ENCODE measurements at places on chromosomes 7 and 10.

GRCh38 chr7:81887098-81888090 is 117.5 kb upstream of the HGF start:
- DNase-seq = no peak

DNA sequence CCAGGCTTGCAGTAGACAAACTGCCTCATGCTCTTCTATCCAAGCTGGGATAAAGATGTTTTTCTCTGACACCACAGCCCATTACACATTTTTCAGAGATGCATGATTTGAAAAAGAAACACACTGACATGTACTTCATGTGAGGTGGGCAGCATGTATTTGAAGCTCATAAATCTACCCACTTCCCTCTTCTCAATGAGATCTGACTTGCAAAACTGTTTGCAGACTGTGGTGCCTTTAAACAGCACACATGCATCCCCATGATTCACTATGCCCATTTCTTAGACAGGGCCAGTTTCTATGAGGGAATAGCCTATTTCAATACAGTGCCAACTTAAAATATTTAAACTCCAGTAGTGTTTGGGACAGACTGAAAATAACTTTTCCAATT is 109.8 kb downstream of the GLI3 start:
- no peak for DNase-seq

DNA sequence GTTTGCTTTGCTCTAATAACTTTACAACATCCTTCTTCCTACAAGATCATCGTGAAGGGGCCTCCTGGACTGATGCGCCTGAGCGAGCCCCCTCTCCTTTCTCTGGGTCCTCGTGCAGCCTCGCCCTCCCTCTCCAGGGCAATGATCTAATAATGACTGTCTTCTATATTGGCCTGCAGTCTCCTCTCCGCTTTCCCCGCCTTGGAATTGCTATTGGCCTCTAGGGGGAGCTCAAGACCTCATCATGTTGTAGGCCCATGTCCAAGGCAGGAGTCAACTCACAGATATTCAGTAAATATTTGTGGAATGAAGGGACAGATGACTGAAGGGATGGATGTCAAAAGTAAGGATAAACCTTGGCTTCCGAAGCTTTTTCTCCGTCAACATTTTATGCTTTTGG is 1180.3 kb downstream of the TYW1 start:
- peak; percentile 53 for DNase-seq

DNA sequence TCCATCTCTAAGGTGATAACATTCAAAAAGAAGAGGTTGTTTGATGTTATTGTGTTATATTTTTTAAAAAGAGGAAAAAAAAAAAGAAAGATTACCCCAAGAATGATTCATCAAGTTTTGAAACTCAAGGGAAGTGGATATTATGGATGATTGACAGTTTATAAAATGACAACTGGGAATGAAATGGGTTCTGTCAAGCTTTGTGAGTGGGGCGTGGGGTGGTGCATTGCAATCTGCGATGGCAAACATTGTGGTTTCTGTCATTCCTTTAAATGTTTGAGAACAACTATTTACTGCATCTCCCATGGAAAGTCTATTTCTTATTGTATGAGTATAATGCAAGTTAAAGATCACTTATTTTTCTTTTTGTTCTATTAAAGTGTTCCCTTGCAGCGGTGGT is 297.0 kb downstream of the CCDC3 start:
- DNase-seq = no peak

GRCh38 chr7:26159243-26159642 is 7.2 kb downstream of the NFE2L3 start:
- DNase-seq = no peak

DNA sequence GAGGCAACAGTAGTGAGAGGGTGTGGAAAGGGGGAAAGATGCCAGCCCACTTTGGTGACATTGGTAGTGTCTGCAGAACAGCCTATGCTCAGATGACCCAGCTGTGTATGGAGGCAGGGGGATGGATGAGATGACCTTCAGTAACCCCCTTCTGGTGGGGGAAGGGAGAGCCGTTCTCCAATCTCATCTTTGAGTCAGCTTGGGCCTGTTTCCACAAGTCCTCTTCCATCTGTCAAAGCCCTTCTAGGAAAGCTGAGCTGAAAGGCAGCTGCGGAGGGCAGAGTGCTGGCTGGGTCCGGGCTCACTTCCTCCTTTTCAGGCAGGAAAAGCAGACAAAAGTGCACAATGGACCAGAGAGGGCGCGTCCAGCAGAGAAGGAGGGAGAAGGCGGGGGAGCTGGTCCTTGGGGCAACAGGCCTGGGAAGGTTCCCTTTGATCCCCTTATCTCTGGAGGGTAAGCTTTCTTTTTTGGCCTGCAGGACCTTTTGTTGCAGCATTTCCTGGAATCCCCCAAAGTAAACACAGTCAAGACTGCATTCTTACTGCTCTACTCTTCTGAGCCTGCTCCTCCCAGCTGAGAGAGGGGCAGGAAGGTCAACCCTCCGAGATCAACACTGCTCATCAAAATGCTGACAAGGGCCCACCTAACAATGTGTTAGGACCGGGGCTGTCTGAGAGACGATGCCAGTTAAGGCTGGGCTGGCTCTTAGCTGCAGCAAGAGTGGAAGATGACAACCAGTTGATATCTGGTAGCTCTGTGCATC is 1.2 kb upstream of the LRMDA start:
- DNase-seq = no peak

DNA sequence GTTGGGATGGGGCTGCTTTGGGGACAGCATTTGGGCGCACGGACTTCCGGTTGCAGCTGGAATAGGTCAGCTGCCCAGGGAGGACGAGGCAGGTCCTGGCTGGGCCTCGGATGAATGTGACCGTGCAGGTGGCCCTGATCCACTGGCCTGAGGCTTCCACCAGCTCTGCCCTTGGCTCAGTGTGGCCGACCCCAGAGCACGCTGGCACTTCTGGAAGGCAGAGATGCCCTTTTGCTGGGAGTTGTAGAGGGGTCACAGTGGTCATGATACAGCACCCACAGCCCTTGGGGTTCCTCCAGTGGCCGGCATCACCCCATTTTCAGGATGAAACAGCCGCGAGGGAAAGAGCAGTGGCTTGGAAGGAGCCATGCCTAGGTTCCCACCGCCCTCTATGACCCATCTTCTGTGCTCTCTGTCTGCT is 19.0 kb downstream of the ADCY1 start:
- DNase-seq = no peak

DNA sequence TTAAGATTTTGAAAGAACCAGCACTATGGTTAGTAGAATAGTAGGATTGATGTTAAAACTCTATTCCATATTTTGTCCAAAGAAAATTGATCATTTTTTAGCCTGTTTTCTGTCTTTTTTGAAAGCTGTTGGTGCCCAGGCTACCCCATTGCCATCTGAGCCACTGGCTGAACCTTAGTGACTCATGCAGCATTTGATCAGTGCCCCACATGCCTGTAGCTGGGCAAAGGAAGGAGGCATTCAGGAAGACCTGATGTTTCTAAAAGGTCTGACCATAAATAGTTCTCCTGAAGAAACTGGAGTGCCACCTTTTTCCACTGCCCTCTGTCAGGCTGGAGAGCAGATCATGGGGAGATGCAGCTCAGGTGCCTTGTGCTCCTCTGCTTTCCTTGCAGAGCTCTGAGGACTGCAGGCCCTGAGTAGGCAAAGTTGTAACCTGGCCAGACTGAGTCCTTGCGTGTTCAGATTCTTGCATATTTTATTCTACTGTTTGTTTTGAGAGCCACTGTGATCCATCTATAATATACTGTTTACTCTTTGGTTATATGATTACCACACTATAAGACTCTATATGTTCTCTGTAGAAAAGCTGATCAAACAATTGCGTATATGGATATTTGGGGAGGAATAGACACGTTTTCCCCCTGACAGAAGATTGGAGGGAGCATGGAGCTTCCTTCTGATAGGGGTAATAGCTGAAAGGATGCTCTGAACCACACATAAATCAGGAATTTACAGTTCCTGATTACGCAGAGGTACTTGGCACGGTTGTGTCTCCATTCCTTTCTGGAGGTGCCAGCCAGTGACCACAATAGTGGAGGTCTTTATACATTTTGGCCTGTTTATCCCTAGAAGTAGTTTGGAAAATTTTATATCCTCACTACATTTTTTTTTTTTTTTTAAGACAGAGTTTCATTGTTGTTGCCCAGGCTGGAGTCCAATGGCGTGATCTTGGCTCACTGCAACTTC is 48.9 kb upstream of the GJD4 start:
- DNase-seq = no peak

DNA sequence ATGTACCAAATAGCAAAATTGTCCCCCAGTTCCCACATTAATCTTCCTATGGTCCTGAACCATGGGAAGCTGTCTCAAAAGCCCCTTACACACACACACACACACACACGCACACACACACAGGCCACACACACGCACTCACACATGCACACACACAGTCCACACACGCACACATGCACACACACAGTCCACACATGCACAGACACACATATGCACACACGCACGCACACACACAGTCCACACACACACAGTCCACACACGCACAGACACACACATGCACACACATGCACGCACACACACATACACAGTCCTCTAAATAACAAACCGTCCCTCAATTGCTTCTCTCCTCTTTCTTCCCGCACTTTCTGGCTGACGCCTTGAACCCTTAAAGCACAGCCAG is 265.3 kb downstream of the TCERG1L start:
- no peak for DNase-seq

- no peak for DNase-seq
Observed at GRCh38 chr10:112622786-112623185, 175.8 kb downstream of the VTI1A start.

DNA sequence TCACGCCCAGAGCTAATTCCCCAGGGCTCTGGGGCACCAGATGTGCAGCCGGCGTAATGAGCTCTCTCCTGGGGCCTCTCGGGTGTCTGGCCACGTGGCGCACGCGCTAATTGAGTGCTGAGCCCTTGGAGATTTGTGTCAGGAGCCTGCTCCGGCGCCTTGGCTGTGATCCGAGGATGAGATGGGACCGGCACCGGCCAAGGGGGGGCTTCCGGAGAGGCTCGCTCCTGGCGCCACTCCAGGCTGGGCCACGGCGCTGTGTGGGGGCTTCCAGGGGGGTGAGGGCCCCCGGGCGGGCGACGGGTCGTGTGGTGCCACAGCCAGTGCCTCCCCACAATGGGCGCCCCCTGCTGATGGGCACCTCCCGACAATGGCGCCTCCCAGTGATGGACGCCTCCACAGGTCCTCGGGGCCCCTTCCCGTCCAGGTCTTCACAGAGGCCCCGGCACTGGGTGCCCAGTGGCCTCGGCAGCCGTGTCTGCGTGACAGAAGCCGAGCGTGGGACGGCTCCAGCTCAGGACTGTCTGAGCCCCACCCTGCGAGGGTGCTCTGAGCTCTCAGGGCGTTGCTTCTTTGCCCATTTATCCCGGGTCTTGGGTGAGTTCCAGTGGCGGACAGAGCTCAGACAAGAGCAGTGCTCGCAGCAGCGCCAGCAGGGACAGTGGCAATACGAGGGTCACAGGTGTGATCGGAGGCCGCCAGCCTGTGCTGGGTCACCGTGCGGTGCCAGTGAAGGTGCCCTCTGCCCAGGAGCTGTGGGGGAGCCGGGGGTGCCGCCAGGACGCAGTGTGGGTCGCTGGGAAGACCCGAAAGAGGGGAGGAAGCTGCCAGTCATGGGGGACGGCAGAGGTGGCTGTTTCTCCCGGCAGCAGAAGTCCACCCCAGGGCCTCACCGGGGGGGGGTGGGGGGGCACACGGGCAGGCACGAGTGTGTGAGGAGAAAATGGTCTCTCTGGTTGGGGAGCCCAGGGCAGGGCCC is 8.2 kb upstream of the NKX6-2 start:
- peak; percentile 10 for DNase-seq

GRCh38 chr10:75402486-75403143 is 1.1 kb upstream of the ZNF503 start:
- peak; percentile 88 for DNase-seq

DNA sequence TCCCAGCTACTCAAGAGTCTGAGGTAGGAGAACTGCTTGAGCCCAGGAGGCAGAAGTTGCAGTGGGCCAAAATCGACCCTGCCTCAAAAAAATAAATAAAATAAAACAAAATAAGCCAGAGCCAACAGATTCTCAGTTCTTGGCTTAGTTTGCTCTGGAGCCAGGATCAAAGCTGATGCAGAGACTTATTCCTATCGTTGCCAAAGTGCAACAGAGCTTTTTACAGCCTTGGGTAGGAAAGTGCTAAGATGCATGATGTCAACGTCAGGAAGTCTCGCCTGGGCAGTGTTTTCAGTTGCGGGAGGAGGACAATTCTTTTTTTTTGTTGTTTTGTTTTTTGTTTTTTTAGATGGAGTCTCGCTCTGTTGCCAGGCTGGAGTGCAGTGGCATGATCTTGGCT is 43.8 kb upstream of the CYTH3 start:
- DNase-seq = no peak

GRCh38 chr10:34254596-34254995 is 560.5 kb downstream of the PARD3 start:
- no peak for DNase-seq

GRCh38 chr10:13617116-13617515 is 30.4 kb downstream of the PRPF18 start:
- DNase-seq = no peak

GRCh38 chr10:77541944-77542343 is 95.7 kb downstream of the KCNMA1 start:
- no peak for DNase-seq

GRCh38 chr7:108479751-108480150 is 23.5 kb upstream of the NRCAM start:
- DNase-seq = no peak

DNA sequence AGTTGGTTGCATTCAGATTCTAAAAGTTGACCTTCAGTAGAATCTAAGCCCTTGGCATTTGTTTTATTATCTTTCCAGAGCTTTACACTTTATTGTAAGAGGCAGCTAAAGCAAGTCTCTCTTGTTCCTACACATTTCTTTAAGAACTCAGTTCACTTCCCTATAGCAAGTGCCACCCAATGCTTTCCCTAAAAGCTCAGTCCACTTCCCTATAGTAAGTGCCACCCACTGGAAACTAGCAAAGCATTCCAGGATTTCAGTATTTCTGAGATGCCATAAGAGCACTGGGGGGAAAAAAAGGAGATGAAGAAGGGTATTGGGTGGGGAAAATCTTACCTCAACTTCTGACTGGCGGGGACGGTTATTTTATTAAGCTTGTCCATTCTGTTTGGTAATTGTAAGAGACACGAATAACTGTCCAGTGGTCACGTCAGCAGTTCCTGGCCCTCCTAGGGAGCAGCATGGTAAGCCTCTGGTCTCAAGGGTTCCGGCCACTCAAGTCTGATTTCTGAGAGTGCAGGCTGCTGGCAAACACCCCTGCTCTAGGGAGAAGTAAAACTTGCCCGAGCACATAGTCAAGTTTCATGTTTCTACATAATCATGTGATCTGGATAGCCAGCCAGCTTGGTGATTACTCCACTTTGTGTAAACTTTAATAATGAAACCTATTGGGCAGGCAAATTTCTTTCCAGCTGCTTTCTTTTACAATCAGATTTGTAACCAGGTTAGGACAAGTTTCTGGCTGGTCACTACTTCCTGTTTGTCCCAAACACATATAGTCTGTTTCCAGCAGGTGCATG is at the start of gene BLNK:
BLNK (minus strand) TSS at position 554 of the 800 bp plus-strand sequence; CDS start at position 383, 171 bp downstream.
- no peak for DNase-seq

- no peak for DNase-seq
Observed at GRCh38 chr10:31605861-31606525, 287.0 kb downstream of the ZEB1 start.

- DNase-seq = no peak
Observed at GRCh38 chr10:85902051-85902450, 464.5 kb downstream of the GRID1 start.

All from NCI-H526 treated with DMSO at 0.1 percent for 48 hours (cell line).